KBM-7 (cell line): ENCODE measurements at places on chromosomes 2 and 18.

GRCh38 chr2:38128653-38129052 lies 52.7 kb upstream of the CYP1B1 start:
- peak; percentile 82 for DNase-seq

- DNase-seq, result no peak
These were observed 146.4 kb downstream of the RIF1 start for GRCh38 chr2:151556121-151556520.

- DNase-seq, result no peak
These were observed 17.6 kb downstream of the PTPRM start for GRCh38 chr18:7584646-7585275.

GRCh38 chr2:230866756-230867523 lies 2.2 kb downstream of the ITM2C start:
- peak; percentile 61 for DNase-seq

GRCh38 chr2:11069566-11070185 lies 85.6 kb upstream of the SLC66A3 start:
- no peak for DNase-seq

- no peak for DNase-seq
These were observed 15.9 kb downstream of the ERFE start for GRCh38 chr2:238174701-238175100.

- DNase-seq, result no peak
These were observed 87.9 kb upstream of the PNPT1 start for GRCh38 chr2:55781542-55781941.

DNA sequence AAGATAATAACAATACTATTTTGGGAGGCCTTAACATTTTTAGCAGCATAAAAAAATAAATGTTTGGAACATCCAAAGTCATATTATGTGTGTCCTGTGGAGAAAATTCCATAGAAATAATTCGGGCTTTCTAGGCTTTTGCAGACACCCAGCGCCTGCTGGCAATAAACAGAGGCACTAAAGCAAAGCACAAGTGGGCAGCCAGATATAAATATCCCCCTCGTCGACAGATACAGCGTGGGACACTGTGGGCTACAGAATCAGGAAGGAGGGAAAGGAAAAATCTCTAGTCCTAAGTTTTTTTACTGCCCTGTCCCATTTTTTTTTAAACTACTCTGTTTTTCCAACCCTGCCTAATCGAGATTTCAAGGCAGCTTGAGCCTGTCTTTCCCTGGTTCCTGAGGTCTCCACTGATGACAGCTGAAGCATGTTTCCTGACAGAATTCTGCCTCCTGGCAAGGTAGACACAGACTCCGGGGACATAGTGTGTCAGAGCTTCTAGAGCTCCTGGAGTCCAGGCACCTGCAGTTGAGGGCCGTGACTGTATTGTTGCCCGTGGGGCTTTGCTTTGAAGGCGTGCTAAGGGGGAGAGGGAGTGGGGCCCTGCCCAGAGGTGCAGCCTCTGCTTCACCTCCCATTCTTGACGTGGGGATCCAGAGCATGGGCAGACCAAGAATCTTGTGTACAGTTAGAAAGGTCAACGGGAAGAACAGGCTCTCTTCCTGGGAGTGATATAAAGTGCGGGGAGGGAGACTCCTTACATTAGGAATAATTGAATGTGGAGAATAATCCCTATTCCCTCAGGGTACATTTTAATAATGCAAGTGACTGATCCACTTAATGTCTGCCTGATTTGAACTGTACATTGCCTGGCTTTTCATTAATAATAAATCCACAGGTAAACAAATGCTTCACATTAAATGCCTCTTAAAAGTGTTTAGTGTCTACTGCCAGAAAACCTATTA lies 232.3 kb downstream of the DCC start:
- DNase-seq, result no peak

GRCh38 chr2:127179766-127180165 lies 40.3 kb downstream of the CYP27C1 start:
- DNase-seq, result peak; percentile 80

- no peak for DNase-seq
These were observed 140.3 kb downstream of the ARL6IP6 start for GRCh38 chr2:152858594-152859265.

DNA sequence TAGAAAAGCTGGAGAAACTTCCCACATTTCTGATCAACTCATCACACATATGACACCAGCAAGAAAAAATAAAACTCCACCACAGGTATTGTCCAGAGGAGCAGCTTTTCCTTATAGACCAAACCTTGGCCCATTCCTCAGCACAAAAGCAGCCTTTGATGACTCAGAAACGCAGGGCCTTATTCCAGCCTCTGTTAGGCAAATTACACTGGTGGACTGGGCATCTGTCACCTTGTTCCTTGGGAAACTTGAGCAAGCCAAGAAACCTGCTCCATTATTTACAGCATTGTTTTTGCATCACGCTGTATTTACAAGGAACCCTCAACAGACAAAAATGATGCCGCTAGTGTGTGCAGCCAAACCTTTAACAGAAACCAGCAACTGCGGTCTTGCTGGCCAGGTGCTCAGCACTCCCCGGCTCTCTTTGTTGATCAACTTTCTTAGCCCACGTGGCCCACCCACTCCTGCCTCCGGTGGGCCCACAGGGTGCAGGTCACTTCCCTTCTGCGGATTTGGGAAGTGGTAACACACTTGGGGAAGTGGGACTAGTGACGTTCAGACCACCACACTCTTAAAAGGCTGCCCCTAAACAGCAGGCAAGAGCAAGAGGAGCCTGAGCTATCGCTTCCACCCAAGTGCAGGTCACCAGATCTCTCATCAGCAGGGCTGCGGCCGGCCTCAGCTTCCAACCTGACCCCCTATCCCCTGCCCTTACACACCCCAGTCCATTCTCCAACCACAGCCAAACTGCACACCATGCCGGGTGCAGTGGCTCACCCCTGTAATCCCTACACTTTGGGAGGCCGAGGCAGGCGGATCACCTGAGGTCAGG lies 1.5 kb downstream of the AP1S3 start:
- peak; percentile 69 for DNase-seq

DNA sequence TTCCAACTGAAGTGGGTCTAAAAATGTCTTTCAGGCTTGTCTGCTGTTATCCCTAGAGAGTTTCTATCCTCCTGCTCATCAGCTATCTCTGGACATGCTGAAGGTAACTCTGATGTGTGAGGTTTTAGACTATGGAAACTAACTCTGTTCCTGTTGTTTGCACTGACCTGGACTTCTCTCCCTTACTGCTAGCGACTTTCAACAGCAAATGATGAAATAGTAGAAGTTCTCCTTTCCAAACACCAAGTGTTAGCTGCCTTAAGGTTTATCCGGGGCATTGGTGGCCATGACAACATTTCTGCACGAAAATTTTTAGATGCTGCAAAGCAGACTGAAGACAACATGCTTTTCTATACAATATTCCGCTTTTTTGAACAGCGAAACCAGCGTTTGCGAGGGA lies 26.9 kb downstream of the RMC1 start:
- no peak for DNase-seq
